ENCODE measurements at places on chromosomes 11 and 22.
A peak's percentile ranks its signal among the peaks of the same experiment; 100 is the strongest.

DNA sequence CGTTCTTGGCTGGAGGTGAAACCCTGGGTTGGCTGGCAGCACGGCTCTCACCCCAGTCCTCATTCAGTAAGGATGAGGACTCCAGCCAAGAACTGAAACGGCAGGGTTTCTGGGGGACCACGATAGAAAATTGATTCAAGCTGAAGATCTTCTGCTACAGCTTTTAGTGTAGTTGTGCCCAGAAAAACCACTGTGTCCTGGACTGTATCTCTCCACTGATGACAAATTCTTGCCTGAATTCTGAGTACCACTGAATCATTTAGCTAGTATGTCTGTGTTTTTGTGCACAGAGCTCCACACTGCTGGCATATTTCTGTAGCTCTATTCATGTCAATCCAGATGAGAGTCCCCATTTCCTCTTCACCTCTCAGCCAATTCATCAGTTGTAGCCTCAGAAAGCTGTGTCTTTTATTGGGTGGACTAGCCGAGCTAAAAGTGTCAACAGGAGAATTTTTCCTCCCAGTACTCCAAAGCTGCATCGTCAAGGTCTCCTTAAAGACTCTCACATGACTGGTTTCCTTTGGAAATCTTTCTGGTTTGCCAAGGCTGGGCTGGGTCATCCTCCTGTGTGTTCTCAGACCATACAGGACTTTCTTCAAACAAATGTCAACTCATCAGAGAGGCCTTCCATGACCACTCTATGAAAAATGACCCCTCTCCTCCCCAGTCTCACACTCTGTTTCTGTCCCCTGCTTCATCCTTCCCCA, 144.6 kb downstream of the LDLRAD3 start:
- no peak for DNase-seq

DNA sequence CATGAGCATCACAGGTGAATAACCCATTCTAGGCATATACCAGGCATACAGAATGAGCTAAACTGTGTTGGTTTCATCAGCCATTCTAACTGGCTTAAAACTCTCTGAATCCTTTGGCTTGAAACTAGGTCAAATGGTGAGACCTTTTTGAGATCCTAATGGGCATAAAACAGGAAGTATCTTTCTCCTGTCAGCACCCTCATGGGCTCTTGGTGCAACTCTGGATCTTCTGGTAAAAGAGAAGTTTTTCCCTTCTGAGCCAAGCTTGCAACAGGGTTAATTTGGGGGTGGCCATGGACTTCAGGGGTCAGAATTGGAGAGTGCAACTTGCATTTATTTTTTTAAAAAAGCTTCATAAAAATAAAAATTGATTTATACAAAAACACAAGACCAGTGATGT, 67.9 kb upstream of the GRAMD1B start:
- no peak for DNase-seq

DNA sequence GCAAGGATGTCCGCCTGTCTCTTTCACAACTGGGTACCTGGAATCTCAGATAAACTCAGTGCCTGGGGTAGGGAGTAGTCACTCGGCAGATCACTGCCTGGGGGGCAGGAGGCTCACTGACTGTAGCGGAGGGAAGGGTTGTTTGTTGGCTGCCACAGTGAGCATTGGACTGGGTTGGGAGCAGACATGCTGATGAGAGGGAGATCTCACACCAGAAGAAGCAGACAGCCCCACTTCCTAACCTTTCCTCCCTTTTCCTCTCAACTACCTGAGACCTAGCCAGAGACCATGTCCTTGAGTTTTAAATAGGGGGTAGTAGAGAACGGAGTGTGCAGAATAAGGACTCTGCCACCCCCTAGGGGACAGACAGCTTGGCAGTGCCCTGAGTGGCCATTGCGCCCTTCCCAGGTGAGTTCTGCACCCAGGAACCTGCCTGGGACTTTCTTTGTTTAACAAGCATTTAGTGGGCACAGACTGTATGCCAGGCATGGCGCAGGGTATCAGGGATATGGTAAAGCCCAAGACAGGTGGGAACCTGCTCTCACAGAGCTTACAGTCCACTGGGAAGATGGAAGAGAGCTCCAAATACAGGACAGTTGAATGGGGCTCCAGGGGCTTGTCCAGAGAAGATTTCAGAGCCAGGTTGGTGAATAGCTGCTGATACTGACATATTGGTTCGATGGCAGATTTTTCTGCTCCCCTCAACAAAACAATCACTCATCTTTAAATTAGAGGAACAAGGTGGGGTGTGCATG, 115.7 kb upstream of the NNMT start:
- DNase-seq, result peak; percentile 47

DNA sequence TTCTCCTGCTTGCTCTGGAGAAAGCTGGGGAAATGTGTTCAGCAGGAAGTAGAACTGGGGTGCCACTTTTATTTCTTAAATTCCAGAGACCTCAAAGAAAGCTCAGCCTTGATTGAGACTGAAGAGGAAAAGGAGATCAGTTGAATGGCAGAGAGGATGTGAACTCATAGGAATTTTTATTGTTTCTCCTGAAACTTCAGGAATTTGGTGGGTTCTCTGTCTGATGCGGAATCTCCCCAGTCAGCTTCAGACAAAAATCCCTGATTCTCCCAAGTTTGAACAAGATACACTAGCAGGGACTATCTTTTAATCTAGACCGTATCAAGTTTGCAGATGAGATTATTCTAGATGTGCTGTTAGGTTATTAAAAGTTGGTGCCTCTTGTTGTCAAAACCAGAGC, 23.0 kb downstream of the EHF start:
- DNase-seq, result no peak

- DNase-seq, result no peak
Observed at GRCh38 chr22:27878541-27878940, 40.5 kb downstream of the PITPNB start.

DNA sequence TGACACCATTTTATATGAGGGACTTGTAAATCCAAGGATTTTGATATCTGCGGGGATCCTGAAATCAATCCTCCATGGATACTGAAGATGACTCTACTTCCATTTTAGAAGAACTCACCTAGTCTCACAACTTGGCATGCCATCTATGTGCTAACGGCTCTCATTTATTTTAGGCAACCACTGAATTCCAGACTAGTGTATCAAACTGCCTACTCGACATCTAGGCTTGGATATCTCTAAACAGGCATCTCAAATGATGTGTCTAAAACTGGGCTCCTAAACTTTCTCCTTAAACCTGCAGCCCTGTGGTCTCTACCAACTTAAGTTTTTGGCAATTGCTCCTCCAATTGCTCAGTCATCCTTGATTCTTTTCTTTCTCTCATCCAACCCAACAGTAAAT, 31.2 kb upstream of the CLNS1A start:
- no peak for DNase-seq

DNA sequence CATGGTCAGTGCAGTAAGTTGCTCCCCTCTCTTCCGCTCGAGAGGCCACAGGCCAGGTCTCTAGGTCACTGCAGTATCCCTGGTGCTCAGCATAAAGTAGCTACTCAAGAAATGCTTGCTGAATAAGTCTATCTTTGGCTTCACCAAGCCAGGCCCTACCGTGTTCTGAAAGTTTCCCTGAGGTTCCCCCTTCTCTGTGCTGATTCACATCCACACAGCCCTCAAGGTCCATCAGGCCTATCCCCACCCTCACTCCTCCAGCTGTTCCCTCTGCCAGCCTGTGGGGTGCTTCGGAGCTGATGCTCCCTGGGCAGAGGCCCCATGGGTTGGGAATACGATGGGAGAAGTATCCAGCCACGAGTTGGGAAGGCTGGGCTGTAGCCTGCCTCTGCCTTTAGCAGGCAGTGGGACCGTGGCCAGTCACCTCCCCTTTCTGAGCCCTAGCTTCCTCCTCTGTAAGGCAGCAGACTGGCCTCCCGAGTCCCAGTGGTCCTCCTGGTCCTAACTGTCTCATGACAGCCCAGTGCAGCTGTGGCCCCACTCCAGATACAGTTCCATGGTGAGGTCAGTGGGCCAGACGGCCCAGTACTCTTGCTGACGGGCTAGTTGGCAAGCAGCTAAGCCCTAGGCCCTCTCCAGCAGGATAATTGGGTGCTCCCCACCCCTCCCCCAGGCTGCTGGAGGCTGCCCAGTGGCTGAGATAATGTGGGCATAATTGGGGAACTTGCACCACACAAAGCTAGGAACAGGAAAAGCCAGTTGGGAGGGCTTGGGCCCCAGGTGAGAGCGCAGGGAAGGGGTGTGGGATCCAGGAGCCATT, 48.2 kb downstream of the NECTIN1 start:
- no peak for DNase-seq

GRCh38 chr11:12214751-12215150, 104.4 kb downstream of the MICAL2 start:
- DNase-seq, result no peak

DNA sequence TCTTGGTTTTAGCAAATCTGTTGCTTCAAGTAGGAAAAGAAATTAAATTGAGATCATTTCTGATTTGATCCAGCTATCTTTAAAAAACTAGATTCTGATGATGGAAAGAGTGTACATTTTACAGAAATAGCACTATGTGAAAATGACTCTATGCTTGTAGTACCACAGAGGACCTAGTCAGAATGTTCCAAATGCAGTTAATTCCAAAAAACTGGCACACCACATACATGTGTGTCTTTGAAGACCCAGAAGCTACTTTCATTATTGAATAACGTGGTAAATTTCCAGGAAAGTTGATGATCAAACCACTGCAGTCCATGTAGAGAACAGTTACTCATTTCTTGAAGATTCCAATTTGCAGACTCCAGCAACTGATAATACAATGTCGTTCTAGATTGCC, 3.8 kb downstream of the ELMOD1 start:
- no peak for DNase-seq

- DNase-seq, result no peak
Observed at GRCh38 chr11:7473717-7474116, 11.6 kb upstream of the OLFML1 start.

DNA sequence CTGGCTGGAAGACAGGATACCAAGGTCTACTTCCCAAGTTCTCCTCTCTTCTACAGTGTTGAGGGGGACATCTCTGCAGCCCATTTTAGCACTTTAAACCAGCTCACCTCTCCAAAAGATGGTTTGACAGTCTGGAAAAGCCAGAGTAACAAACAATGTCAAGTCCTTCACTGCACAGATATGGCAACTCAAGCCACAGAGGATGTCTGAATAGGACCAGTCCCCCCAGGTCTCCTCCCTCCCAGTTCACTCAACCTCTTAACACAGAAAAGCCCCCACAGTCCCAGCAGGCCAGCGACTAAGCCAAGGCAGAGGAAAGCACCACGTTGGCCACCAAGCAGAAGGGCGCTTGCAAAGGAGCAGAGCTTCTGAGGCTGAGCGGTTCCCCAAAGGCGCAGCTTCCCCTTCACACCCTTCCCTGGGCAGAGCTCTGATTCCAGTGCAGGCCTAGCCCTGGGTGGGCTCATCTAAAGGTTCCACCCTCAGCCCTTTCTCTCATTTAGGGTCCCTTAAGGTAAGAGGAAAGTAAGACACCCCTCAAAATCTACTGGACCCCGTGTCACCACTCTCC, 62.7 kb downstream of the PAK1 start:
- no peak for DNase-seq

DNA sequence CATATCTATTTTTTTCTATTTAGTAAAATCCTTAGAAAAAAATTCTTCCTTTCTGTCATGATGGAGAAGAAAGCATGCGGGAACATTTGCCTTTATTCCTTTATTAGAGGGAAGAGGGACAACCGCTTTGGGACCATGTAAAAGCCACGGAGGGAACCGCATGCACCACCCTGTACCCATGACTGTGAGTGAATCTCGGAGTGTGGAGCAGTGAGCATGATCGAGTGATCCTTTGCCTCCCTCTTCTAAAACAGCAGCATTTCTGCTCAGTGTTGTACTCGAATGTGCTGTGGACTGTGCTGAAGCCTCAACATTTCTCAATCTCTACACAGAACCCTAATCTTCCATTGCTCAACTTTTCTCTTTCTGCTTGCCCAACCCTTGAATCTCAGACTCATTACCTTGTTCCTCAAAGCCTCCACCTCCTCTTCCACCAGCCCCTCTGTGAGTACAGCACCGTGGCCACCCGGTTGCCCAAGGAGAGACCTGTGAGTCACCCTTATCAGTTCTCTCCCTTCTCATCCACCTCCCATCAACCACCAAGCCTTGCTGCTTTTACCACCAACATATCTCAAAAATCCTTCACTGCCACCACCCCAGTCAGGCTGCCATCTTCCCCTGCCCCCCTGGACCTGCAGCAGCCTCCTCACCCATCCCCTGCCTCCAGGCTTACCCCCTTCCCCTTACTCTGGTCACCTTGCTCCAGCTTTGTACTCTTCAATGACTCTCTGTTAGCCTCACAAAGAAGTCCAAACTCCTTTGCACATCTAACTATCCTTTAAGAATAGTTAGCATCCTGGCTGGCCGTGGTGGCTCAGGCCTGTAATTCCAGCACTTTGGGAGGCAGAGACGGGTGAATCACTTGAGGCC, 103.1 kb downstream of the NAT10 start:
- DNase-seq, result peak; percentile 59

DNA sequence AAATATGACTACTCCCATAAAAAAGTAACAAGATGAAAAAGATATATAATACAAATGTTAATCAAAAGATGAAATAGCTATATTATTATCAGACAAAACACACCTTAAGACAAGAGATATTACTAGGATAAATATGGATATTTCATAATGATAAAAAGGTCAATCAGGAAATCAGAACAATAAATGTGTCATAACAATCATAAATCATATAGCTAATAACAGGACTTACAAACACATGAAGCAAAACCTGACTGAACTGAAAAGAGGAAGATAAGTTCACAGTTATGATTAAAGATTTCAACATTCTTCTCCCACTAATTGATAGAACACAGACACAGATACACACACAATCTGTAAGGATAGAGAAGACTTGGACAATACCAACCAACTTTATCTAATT, 47.2 kb downstream of the EIF3M start:
- no peak for DNase-seq

- peak; percentile 22 for DNase-seq
Observed at GRCh38 chr11:14537134-14537599, 17.0 kb upstream of the PSMA1 start.

- no peak for DNase-seq
Observed at GRCh38 chr11:116190861-116191260, 581.9 kb downstream of the BUD13 start.

DNA sequence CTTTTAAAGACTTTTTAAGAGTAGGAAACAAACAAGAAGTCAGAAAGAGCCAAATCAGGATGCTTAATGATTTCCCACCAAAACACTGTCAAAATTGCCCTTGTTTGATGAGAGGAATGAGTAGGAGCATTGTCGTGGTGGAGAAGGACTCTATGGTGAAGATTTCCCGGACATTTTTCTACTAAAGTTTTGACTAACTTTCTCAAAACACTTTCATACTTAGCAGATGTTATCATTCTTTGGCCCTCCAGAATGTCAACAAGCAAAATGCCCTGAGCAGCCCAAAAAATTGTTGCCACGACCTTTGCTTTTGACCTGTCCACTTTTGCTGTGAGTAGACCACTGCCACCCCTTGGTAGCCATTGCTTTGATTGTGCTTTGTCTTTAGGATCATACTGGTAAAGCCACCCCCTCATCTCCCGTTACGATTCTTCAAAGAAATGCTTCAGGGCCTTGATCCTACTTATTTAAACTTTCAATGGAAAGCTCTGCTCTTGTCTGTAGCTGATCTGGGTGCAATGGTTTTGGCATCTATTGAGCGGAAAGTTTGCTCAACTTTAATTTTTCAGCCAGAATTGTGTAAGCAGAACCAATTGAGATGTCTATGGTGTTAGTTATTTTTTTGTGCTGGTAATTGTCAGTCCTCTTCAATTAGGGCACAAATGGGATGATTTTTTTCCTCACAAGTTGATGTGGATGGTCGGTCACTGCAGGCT, 67.2 kb downstream of the ADM start:
- no peak for DNase-seq

- DNase-seq, result no peak
Observed at GRCh38 chr11:42647993-42648392, 663.8 kb upstream of the API5 start.
